ENCODE measurements at places on chromosomes 7 and 10.

- peak; percentile 69 for DNase-seq
Observed at GRCh38 chr10:79244841-79245504, 102.3 kb upstream of the PPIF start.

GRCh38 chr10:5546891-5547680, 22.3 kb downstream of the CALML3 start:
- DNase-seq, result no peak

DNA sequence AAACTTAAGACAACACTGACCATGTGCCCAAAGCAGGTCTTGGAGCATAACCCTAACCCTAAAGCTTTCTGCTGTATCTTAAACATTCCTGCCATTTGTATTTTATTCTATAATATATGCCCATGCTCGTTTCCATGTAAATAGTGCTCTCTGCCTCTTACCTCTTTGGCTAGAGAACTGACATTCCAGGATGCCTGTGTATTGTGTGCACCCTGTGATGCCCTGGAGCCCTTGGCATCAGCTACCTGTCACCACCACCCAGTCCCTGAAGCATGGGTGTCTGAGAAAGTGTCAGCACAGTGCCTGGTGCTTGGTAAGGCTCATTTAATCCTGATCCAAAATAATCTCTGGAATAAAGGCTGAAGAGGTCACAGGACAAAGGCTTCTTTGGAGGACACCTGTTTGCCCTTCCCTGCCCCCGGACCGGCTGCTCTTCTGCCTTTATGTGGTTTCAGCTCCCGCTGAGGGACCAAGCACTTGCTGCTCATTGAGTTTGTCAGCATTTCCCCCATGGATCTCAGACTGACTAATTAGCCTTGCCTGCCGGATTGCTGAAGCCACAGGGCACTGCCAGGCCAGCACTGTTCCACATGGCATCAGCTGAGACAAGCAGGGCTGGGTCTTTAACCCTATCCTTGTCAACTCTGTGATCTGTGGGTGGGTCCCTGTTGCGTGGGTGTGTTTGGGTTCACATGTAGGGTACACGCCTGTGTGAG, 139.1 kb upstream of the SORCS3 start:
- DNase-seq, result no peak

- DNase-seq, result no peak
Observed at GRCh38 chr10:114420811-114421485, 16.6 kb upstream of the AFAP1L2 start.

DNA sequence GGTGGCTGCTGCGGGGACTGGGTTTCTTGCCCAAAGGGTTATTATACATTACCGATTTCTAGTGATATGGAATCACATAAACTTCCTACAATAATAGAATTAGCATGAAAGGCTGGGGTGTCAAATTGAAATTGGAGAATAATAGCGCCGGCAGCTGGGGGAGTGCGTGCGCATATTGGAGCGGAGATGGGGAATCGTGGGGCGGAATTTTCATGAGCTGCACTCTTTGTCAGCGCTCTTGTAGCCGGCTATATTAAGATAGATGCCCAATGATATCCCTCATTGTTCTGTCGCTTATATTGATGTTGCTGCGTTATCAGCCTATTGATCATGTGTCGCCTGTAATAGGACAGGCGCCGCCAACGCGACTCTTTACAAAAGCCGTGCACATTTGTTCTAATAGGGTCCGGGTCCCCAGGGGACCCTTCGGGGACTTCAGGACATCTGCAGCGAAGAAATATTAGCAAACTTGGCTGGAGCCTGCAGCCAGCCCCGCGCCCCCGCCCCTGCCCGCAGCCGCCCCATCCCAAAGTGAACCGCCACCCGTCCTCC, 5.1 kb downstream of the UNCX start:
- DNase-seq, result no peak

DNA sequence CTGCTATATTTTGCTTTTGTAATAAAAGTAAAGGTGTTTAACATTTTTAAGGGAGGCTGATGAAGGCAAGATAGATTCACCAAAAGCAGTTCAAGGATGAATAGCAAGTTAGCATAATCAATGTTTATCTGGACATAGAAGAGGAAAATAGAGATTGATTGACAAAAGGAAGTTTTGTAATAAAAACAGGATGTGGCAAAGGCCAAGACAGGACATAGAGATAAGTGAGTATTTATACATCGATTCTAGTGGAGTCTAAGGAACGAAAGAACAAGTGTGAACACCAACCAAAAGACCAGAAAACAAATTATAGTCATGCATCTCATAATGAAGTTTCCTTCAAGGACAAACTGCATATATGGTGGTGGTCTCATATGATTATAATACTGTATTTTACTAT, 123.8 kb downstream of the CCDC71L start:
- no peak for DNase-seq

- no peak for DNase-seq
Observed at GRCh38 chr7:116443646-116444045, 55.9 kb upstream of the CAV2 start.

DNA sequence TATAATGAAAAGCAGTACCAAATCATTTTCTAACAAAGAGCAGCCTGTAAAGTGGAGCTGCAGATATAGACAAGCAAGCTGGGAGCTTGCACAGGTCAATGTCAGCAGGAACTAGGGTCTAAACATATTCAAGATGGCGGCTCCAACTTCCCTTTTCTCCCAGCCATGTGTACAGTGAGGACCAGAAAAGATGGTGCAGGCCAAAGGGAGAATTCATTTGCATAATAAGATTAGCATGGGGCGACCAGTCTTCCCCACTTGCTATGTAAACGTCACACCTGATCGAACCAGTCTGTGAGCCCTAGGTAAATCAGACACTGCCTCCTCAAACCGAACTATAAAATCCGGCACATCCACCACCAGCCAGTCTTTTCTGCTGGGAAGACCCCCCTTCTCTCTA, 4.4 kb upstream of the RAPGEF5 start:
- DNase-seq, result no peak

DNA sequence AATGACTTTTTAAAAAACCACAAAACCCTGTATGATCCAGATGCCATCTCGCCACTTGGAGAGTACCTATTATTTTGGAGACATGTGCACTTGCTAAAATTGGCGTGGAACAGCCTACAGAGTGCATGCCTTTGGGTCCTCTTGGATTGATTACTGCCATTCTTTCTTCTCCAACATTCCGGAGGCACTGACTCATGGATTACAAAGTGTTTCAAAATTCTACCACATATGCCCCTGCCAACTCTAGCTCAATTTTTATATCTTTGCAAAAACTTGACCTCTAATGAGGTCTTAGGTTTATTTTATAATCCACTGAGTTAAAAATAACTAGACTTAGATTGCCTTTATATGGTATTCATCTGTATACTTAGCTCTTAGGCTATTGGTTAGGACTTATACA, 55.8 kb upstream of the KIF5B start:
- DNase-seq, result no peak

GRCh38 chr7:85602196-85602595, 415.3 kb upstream of the SEMA3D start:
- no peak for DNase-seq

DNA sequence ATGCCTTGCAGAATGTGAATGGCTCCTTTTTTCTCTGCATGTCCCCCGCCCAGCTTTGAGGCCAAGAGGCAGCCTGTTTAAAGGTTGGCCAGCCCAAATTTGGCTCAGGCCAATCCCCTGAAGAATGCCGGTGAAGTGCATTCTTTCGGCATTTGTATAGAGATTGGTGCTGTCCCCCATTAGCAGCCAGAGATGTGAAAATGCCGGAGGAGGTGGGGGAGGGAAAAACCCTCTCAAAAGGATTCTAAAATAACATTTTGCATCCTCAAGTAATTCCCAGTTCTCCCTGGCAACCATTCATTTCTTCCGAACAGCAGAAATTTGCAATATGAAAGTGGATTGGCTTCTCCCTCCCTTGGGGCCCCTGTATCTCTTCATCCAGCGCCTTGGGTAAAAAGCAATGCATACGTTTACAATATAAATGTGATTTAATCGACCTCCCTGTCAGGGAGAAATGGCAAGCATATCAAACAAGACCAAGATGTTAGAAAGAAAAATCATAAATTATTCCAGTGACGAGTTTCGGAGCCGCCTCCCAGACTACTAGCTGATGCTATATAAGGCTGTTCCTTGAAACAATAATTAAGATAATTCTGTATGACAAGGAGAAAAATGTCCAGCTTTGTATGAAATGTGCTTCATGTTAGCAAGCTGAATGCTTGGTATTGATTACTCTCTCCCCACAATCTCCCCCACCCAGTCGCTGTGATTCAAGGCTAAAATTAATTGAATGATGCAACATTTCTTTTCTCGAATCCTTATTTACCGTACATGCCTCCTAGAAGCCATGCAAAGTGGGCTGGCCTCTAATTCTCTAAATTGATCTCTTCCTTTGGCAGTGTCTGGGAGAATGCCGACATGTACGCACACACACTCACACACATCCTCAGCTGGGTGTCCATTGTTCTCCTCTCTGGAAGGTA, 323.7 kb downstream of the RPS24 start:
- no peak for DNase-seq

DNA sequence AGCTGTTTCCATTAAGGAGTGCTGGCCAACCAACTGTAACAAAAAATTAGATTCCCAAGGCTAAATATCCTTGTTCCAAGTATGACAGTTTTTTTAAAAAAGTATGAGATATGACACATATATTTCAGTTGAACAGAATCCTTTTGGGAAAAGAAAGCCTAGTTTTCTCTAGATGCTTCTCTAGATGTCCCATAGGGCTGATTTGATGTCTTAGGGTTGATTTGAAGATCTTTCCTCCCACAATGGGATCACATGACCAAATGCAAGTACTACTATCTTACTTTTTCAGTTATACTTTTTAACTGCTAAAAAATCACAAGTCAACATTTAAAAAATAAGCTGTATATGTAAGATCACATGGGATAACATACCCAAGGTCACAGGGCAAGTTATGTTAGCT, 3.7 kb downstream of the NAMPT start:
- no peak for DNase-seq

DNA sequence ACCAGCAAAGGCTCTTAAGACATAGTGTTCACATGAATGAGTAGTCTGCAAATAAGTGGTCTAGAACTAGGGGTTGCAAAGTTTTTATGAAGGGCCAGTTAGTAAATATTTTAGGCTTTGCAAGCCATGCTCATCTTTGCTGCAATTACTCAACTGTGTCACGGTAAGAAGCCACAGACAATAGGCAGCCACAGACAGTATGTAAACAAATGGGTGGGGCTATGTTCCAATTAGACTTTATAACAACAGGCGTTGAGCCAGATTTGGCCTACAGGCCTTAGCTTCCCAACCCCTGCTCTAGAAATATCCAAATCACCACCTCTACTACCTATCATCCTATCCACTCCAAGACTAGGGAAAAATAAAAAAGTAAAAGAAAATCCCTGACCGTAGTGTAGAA, 9.2 kb downstream of the IKZF5 start:
- DNase-seq, result no peak

DNA sequence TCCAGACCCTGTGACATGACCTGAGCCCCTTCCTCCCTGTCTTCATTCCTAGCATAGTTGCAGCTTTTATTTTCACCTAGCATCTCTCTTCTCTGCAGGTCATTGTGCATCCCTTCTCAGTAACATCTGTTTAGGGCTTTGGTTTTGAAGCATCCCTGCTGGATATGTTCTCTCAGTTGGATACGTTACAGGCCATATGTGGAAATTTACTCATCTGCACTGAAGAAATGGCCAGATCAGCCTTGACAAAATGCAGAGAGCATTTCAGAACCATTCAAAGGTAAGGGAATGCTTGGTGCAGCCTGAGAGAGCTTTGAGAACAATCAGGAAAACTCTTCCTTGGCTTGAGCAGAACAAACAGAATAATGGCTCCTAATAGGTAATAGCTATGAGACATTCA, 647.0 kb downstream of the KCNMA1 start:
- DNase-seq, result no peak

GRCh38 chr10:45279682-45280081, 35.7 kb downstream of the OR13A1 start:
- no peak for DNase-seq

GRCh38 chr7:34277016-34277802, 371.9 kb downstream of the BMPER start:
- DNase-seq, result peak; percentile 11

GRCh38 chr7:30787486-30787885, 16.3 kb downstream of the MINDY4 start:
- no peak for DNase-seq

DNA sequence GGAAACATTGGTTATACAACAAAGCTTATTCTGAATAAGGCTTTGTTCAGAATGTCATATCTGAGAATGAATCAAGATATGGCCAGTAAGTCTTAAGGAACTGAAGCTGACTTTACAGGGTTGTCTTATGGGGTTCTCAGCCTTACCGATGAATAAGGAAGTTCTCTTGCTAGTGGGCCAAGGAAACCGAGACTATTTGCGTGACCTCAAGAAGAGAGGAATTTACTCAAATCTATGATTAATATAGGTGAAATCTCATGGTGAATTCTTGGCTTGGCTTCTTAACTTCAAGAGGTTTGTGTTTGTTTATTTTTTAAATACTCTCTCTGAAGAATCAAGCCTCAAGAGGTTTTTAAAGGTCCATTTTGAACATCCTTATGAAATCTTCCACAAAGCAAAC, 4.7 kb upstream of the MRLN start:
- DNase-seq, result no peak

GRCh38 chr7:47689558-47689957, 107.6 kb upstream of the TNS3 start:
- no peak for DNase-seq

- no peak for DNase-seq
Observed at GRCh38 chr10:11276449-11276990, 258.8 kb downstream of the CELF2 start.

- no peak for DNase-seq
Observed at GRCh38 chr10:124197371-124198124, 104.2 kb upstream of the CHST15 start.

- DNase-seq, result no peak
Observed at GRCh38 chr7:147804032-147804431, 786.5 kb upstream of the C7orf33 start.

DNA sequence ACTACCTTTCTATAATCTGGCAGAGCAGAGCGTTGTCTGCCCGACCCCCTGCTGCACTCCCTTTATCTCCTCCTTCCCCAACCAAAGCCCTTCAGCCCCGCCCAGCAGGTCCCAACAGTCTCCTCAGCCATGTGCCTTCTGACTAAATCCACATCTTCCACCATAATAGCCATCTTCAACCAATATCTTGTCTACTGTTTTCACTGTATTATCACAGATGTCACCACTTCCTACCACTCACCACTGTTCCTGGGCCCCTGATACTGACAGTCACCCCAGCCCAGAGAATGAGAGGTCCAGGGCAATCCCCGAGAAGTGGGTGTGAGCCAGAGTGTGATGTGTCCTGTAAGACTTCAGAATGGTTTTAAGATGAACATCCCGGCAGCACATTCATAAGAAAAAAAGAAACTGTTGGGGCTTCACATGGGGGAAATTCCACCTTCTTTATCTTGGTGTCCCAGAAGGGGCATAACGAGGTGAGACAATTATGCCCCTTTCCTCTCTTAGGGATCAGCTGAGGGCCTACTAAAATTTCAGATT, 25.3 kb downstream of the CCDC6 start:
- DNase-seq, result peak; percentile 92

Measured in activated CD4-positive, alpha-beta T cell treated with anti-CD3 and anti-CD28 coated beads, Interleukin-2, Interleukin-6, amounts not matched to agents 100 ng/mL and 50 ng/mL, durations not matched to agents 16 hours and 8 hours (primary cell).